ENCODE measurements at places on chromosomes 16 and 17. TPM values are rescaled to one million over a fixed set of nuclear protein-coding genes. Genes with fewer than 3 reads are reported as not detected.

GRCh38 chr16:47309581-47310312 lies 151.1 kb downstream of the ITFG1 start:
- no peak for DNase-seq

- no peak for DNase-seq
Measured at GRCh38 chr16:87874639-87875427, 5.5 kb upstream of the SLC7A5 start.

- no peak for DNase-seq
Measured at GRCh38 chr17:75074532-75074931, 13.2 kb upstream of the SLC16A5 start.

DNA sequence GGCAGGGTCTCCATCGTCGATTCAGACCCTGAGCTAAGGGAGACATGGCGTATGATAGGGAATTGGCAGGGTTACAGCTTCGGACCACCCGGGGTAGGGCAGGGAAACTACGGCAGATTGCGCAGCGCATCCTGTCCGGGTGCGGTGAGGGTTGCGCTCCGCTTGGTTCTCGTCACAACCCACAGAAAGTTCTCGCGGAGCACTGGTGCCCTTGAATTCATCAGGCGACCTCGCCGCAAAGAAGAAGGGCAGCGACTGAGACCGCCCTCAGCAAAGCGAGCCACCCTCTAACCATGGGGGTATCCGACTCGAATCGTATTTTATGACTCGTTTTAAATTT lies 1.2 kb downstream of the HS3ST3B1 start:
- DNase-seq = no peak

- DNase-seq = no peak
Measured at GRCh38 chr16:11677959-11678881, 10.0 kb downstream of the SNN start.

KRTAP9-4 gene
- not detected for polyA plus RNA-seq

VAMP2 gene
- polyA plus RNA-seq = 97.7 TPM

DNA sequence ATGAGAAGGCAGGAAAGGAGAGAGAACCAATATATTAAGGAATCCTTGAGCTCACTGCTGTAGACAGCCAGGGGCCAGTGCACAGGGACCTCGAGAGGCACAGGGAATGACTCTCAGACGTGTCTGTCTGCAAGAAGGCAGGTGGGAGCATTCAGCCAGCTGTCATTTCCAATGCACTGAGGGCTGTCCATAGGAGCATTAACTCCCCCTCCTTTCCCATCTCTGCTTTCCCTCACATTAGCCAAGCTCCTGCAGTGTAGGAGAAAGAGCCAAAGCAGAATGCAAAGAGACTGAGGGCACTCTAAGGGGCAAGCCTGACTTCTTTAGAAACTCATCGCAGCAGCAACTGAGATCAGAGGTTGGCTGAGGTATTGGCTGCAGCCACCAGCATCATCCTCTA lies 218.3 kb downstream of the CDH13 start:
- no peak for DNase-seq

DNA sequence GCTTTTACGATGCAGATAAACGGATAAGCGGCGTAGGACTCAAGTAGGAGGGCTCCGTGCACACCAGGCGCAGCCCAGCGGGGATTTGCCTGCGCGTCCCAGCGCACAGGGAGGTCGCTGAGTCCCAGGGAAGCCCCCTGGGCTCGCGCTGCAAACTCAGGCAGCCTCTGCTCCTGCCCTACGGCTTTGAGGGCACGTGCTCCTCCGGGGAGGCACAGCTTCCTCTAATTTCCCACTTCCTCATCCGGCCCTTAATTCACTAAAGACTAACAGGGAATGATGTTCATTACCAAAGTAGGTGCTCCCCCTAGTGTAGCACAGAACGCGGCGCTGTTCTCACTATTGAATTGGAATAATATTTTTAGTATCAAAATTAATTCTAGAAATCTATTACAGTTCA lies 825.4 kb downstream of the KCNJ18 start:
- no peak for DNase-seq

DNA sequence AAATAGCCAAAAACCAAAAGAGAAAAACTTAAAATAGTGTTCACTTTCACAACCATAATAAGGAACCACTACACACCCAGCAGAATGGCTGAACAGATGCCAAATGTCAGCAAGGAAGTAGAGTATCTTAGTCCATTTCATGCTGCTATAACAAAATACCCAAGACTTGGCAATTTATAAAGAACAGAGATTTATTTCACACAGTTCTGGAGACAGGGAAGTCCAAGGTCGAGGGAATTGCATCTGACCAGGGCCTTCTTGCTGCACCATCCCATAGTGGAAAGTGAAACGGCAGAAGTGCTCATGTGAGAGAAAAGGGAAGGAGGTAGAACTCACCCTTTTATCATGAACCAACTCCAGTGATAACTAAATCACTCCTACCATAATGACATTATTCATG lies 33.8 kb upstream of the CCL22 start:
- no peak for DNase-seq

All from right lung (tissue), 10 donors.